Lung (tissue), 17 donors: ENCODE measurements at places on chromosomes 3 and 15. TPM values are rescaled to one million over a fixed set of nuclear protein-coding genes. Genes with fewer than 3 reads are reported as not detected.

Gene ZNF80
- total RNA-seq = not detected

Gene SERPINI2
- 4.9 TPM for total RNA-seq

Gene ZIC1
- total RNA-seq = not detected

Gene CNTN3
- 51.0 TPM for total RNA-seq

Gene ISLR
- 30.4 TPM for total RNA-seq

DNA sequence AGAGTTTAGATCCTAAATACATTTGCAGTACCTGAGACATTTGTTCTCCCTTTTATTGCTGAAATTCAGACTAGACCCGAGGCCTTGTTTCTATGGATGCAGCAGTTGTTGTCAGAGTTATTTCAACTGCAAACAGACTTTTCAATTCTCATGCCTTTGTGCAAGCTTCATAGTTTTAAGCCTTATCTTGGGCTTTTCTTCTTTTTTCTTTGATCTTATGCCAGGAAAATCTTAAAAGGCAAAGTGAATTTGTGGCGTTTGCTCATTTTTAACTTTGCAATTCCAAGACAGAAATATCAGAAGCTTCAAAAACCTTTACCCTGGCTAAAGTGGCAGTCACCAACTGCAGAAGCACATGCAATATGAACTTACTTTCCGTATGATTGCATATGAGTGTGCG is 576.7 kb downstream of the DIPK2A start:
- no peaks in the 10 kb centered on the region for H3K36me3 ChIP-seq
- no peaks in the 10 kb centered on the region for H3K4me1 ChIP-seq

- no peak for DNase-seq
- H3K36me3 ChIP-seq = no peaks in the 10 kb centered on the region
- no peak overlapping the region for H3K4me3 ChIP-seq
- H3K27me3 ChIP-seq = no peaks in the 10 kb centered on the region
Observed at GRCh38 chr3:877001-877400, 215.8 kb upstream of the CNTN6 start.

- no peak overlapping the region for H3K4me3 ChIP-seq
- no peak for DNase-seq
- peak overlapping the region; percentile 64 for H3K27ac ChIP-seq
- H3K4me1 ChIP-seq = peaks cover 61% of the 10 kb centered on the region
- no peaks in the 10 kb centered on the region for H3K27me3 ChIP-seq
Observed at GRCh38 chr3:11632966-11633365, 10.7 kb downstream of the VGLL4 start.

DNA sequence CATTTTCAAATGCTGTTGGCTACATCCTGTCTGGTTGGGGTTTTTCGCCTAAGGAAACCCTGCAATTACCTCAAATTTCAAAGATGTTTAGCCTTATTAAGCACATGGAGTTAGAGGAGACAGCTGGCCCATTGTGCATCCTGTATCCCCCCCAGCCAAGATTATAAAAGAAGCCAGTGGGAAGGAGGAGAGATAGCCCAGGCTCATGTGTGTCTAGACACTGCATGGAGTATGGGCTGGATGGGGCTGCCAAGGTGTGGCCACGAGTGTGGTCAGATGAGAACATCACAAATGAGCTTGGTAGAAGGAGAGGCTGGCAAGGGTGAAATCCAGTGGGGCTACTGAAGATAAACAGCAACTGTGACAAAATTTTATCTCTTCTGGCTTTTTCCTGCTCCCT is 270.0 kb upstream of the TBC1D5 start:
- no peak overlapping the region for H3K4me3 ChIP-seq
- DNase-seq = no peak
- peaks cover under 1% of the 10 kb centered on the region for H3K27me3 ChIP-seq
- no peaks in the 10 kb centered on the region for H3K36me3 ChIP-seq

DNA sequence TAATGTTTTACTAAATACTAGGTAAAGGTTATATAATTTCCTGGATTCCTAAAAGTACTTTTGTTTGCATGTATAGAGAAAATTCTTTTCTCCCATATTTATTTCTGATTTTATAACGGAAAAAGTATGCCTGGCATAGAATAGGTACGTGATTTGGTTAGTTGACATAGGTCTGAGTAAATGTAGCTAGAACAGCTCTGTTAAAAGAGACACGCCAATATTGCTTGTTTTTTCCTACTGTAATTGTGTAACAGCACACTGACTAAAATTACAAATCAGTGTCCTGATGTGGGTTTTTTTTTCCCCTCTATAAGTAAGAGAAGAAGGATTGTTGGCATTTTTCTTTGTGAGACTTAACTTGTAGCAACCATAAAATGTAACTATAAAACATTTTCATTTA is 26.7 kb downstream of the KLHL24 start:
- H3K4me3 ChIP-seq = no peak overlapping the region
- H3K4me1 ChIP-seq = no peaks in the 10 kb centered on the region
- peaks cover 8% of the 10 kb centered on the region for H3K36me3 ChIP-seq
- DNase-seq = no peak

- H3K4me3 ChIP-seq = no peak within 1 kb of the TSS
- no peaks in the 10 kb centered on the region for H3K4me1 ChIP-seq
- no peak within 1 kb of the TSS for H3K27ac ChIP-seq
- no peak for DNase-seq
- H3K36me3 ChIP-seq = no peaks in the 10 kb centered on the region
Observed at GRCh38 chr3:150905339-150905738, at the start of gene MINDY4B. MINDY4B (minus strand) TSS chr3:150905439; CDS start chr3:150905439, 0 bp downstream.

DNA sequence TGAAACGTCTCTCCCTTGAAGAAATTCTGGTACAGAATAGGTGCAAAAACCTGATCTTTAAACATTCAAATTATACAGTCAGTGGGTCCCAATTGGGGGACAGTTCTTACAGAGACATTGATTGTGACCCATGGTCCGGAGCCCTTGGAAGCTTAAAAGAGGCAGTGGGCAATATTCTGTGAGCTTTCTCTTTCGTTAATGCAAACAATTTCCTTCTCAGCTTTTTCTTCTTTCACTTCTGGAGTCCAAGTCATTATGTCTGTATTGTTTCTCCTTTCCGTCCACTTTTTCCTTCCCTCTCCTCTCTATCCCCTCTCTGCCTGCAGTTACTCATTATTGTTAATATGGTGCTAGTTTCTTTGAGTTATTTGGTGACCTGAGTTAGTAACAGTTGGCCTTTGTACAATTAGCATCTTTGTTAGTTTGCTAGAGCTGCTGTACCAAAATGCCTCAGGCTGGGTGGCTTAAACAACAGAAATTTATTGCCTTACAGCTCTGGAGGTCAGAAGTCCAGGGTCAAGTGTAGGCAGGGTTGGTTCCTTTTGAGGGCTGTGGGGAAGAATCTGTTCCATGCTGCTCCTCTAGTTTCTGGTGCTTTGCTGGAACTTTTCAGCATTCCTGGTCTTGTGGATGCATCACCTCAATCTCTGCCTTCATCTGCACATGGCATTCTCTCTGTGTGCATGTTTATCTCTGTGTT is 102.6 kb downstream of the GMPS start:
- no peaks in the 10 kb centered on the region for H3K36me3 ChIP-seq
- no peak overlapping the region for H3K27ac ChIP-seq
- no peak overlapping the region for H3K4me3 ChIP-seq
- H3K4me1 ChIP-seq = no peaks in the 10 kb centered on the region

- H3K27me3 ChIP-seq = no peaks in the 10 kb centered on the region
- no peak overlapping the region for H3K27ac ChIP-seq
- peaks cover 6% of the 10 kb centered on the region for H3K4me1 ChIP-seq
Observed at GRCh38 chr3:41265823-41266273, 66.5 kb downstream of the CTNNB1 start.

- H3K4me1 ChIP-seq = no peaks in the 10 kb centered on the region
- no peak overlapping the region for H3K27ac ChIP-seq
- H3K27me3 ChIP-seq = no peaks in the 10 kb centered on the region
- H3K4me3 ChIP-seq = no peak overlapping the region
Observed at GRCh38 chr15:78195735-78196201, 38.6 kb downstream of the ACSBG1 start.

- H3K4me1 ChIP-seq = peaks cover 6% of the 10 kb centered on the region
- no peaks in the 10 kb centered on the region for H3K27me3 ChIP-seq
- H3K36me3 ChIP-seq = no peaks in the 10 kb centered on the region
- H3K27ac ChIP-seq = no peak overlapping the region
- H3K4me3 ChIP-seq = no peak overlapping the region
- DNase-seq = no peak
Observed at GRCh38 chr3:114332342-114333179, 38.7 kb downstream of the TIGIT start.

DNA sequence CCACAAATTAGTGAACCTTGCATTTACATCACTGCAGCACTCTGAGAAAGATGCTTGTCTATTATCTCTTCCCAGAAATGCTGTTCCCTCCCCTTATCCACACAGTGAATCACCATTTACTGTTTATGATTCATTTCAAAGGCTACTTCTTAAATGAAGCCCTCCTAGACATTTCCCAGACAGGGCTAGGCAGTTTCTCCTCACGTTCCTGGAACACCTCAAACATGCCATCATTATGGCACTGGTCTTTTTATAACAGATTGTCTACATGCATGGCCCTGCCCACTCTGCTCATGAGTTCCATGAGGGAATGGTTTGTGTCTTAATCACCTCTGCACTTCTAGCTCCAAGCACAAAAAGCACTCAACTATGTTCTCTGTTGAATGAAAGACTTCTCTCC is 32.2 kb upstream of the TM2D3 start:
- H3K36me3 ChIP-seq = peaks cover 15% of the 10 kb centered on the region
- no peaks in the 10 kb centered on the region for H3K4me1 ChIP-seq
- no peaks in the 10 kb centered on the region for H3K27me3 ChIP-seq
- no peak for DNase-seq

- DNase-seq = no peak
- H3K4me1 ChIP-seq = no peaks in the 10 kb centered on the region
- no peak overlapping the region for H3K27ac ChIP-seq
Observed at GRCh38 chr15:71747128-71748083, 62.9 kb upstream of the NR2E3 start.

DNA sequence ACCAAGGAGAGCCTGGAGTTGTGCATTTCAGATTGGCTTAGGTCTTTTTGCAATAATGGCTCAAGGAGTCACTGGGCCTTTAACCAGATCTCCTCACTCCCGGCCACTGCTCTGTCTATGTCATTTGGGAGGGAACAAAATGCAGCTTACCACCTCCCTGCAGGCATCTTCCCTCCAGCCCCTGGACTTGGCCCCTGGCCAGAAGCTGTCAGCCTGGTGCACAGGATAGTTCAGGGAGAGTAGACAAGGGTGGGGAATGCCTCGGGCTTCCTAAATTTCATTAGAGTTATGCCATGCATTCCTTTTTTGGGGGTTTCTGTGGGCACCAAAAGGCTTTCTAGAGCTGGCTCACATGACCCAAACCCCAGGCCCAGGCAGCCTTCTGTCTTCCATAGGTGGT is 70.2 kb upstream of the HRH1 start:
- peaks cover 5% of the 10 kb centered on the region for H3K27me3 ChIP-seq
- no peak overlapping the region for H3K4me3 ChIP-seq
- H3K4me1 ChIP-seq = no peaks in the 10 kb centered on the region
- no peak overlapping the region for H3K27ac ChIP-seq

DNA sequence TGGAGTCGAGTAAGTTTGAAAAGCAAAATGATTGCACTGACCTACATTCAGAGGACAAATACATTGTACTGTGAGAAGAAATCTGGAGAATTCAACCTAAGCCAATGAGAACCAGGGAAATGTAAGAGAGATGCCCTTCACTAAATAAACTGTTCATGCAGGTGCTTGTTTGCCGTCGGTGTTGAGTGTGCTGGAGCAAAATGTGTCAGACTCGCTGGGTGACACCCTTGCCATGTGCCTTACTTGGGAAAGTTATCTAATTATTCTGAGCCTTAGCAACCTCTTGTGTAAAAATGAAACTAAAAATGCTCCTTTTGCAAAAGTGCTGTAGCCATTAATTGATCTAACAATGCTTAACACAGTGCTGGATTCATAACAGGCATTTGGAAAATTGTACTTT is 140.4 kb downstream of the GABRB3 start:
- H3K4me3 ChIP-seq = no peak overlapping the region
- no peaks in the 10 kb centered on the region for H3K36me3 ChIP-seq
- no peak overlapping the region for H3K27ac ChIP-seq
- H3K4me1 ChIP-seq = peaks cover 2% of the 10 kb centered on the region
- DNase-seq = peak; percentile 2

- peaks cover 11% of the 10 kb centered on the region for H3K4me1 ChIP-seq
- no peak for DNase-seq
- H3K27ac ChIP-seq = no peak overlapping the region
- no peaks in the 10 kb centered on the region for H3K36me3 ChIP-seq
- H3K27me3 ChIP-seq = no peaks in the 10 kb centered on the region
Observed at GRCh38 chr3:61252836-61253235, 1.6 kb upstream of the FHIT start.

GRCh38 chr3:42191443-42191747 is 74.6 kb downstream of the CCK start:
- no peak for DNase-seq
- no peaks in the 10 kb centered on the region for H3K4me1 ChIP-seq
- H3K27ac ChIP-seq = no peak overlapping the region
- peaks cover 35% of the 10 kb centered on the region for H3K36me3 ChIP-seq
- no peaks in the 10 kb centered on the region for H3K27me3 ChIP-seq

DNA sequence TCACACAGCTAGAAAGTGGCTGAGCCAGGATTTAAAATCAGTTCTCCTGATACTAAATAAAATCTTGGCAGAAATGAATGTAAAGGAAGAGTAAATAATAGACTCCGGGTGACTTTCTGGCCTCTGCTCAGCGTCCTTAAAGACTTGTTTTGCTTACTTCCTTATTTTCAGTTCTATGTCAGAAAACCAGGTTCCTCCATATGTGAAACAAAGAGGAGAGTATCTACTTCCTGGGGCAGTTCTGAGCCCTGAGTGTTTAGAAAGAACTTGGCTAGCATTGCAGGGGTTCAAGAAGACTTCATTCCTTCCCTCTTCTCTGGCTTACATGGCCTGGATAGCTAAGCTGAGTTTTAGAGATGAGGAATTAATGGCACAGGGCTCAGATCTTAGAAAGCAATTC is 222.8 kb upstream of the TLE3 start:
- H3K27ac ChIP-seq = no peak overlapping the region
- no peaks in the 10 kb centered on the region for H3K27me3 ChIP-seq
- no peak overlapping the region for H3K4me3 ChIP-seq
- DNase-seq = no peak
- H3K36me3 ChIP-seq = no peaks in the 10 kb centered on the region
- H3K4me1 ChIP-seq = peaks cover 22% of the 10 kb centered on the region

DNA sequence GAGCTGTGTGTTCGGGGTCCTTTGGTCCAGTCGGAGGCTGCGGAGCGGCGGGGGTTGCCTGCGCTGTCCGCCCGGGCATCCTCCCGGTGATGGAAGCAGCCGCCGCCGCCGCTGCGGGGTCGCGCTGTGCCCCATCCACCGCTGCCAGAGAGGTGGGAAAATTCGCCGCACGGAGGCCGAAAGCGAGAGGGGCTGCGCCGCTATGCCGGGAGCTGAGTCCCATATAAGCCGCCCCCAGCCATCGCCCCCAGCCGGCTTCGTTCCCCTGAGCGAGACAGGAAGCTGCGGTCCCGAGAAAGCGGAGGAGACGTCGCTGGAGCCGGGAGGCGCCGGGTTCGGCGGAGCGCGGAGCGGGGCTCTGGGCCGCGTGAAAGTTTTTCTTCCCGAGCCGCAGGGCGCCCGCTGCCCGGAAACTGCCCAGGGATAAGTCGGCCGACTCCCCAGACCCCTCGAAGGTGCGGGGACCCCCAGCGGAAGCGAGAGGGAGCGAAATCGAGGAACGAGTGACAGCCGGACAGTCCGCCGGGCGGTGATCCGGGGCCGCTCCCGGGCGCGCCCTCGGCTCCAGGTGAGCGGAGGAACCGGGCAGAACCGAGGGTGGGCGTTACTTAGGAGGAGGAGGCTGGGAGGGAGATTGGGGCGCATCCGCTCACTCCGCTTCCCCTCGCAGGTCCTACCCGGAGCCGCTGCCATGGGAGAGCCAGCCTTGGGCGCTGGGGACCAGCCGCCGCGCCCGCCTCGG is 574 bp downstream of the CHST2 start:
- DNase-seq = peak; percentile 31
- no peaks in the 10 kb centered on the region for H3K27me3 ChIP-seq
- H3K36me3 ChIP-seq = peaks cover 43% of the 10 kb centered on the region

- no peak overlapping the region for H3K27ac ChIP-seq
- no peaks in the 10 kb centered on the region for H3K4me1 ChIP-seq
- DNase-seq = no peak
- no peaks in the 10 kb centered on the region for H3K36me3 ChIP-seq
- H3K4me3 ChIP-seq = no peak overlapping the region
Observed at GRCh38 chr15:57322602-57323250, 53.6 kb upstream of the CGNL1 start.
